Ammon's horn (tissue), 1 donor: ENCODE measurements at places on chromosomes 3 and 15.
A peak's percentile ranks its signal among the peaks of the same experiment; 100 is the strongest.

DNA sequence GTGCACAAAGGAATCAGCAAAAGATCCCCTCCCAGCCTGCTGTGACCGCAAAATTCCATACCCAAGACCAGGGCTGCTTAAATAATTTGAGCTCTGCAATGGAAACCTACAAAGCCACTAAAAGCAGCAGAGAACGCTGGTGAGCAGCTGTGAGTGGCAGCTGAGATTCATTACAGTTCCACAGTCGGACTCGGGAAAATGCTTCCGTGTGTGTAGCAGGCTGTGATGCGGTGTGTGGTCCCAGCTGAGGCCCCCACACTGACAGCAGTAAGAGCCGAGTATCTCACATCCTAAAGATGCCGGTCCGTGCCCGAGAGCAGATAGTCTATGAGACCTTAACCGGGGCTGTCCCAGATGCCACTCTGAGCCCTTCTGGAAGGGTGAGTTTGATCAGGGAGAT, 37.4 kb downstream of the TM2D3 start:
- DNase-seq, result no peak

GRCh38 chr3:23325466-23326065, 122.4 kb downstream of the UBE2E2 start:
- no peak for DNase-seq

- no peak for DNase-seq
Observed at GRCh38 chr15:42544853-42545629, 3.6 kb downstream of the LRRC57 start.

GRCh38 chr3:175258763-175259162, 399.6 kb downstream of the NAALADL2 start:
- no peak for DNase-seq

DNA sequence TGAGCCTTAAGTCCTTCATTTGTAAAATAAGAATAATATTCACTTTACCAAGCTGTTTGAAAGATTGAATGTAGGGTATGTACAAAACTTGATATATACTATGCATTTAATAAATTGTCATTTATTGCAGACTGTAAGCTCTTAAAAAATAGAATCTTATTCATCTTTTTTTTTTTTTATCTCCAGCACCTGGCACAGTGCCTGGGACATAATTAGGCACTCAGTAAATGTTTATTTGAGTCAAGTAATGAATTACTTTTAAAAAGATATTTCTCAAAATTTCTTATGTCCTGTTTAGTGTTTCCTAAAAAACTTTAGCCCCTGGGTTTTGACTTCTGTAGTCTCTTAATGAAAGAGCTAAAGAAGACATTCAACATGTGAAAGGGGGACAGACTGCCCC, 71.7 kb downstream of the TOP2B start:
- no peak for DNase-seq

DNA sequence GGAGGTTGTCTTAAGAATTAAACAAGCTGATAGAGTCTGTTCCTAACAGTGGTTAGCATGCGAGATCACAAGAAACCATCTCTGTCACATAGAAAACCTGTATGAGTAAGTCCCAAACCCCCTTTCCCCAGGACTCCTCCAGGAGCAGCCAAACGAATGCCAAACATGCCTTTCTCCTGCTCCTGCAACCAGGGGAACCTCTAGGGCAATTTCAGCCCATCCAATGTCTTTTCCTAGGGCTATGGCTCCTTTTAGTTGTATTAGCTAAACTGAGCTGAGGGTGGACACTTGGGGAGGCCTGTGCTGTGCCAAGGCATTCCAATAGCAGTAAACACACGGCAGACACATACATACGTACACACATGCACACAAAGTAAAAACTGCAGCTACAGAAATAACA, 36.5 kb upstream of the TIMP4 start:
- no peak for DNase-seq

GRCh38 chr3:58754074-58754473, 87.5 kb upstream of the FAM3D start:
- no peak for DNase-seq

GRCh38 chr15:67839929-67840748, at the start of gene RNU6-1:
TSS of gene RNU6-1 (minus strand) at chr15:67840045.
- DNase-seq, result peak; percentile 94
